ENCODE measurements at places on chromosomes 3 and 15. TPM values are rescaled to one million over a fixed set of nuclear protein-coding genes. Genes with fewer than 3 reads are reported as not detected.

ALDH1A2 gene
- total RNA-seq = 78.6 TPM

CISH gene
- 1.1 TPM for total RNA-seq

RTP1 gene
- 0.40 TPM for total RNA-seq

CPNE9 gene
- total RNA-seq = 3.3 TPM

SLC15A2 gene
- total RNA-seq = 42.3 TPM
